A549 treated with RU486 at 1 μM for 4 hours (cell line): ENCODE measurements at places on chromosomes 6 and 20. TPM values are rescaled to one million over a fixed set of nuclear protein-coding genes. Genes with fewer than 3 reads are reported as not detected.

Gene TFAP2C
- total RNA-seq: 12.3 to 16.1 TPM (median 12.7 TPM) in 5 replicates

Gene PPP1R3D
- 1.4 to 2.8 TPM (median 2.6 TPM) in 5 replicates for total RNA-seq

Gene GCNT2
- 5.8 to 9.3 TPM (median 7.0 TPM) in 5 replicates for total RNA-seq

Gene VPS16
- 23.4 to 34.1 TPM (median 32.3 TPM) in 5 replicates for total RNA-seq

Gene UBE2C
- total RNA-seq: 226 to 288 TPM (median 250 TPM) in 5 replicates

Gene AFG1L
- 0.79 to 2.4 TPM (median 1.9 TPM) in 5 replicates for total RNA-seq

Gene SYNGAP1
- total RNA-seq: 3.5 to 7.9 TPM (median 4.8 TPM) in 5 replicates

Gene NRM
- 21.9 to 32.3 TPM (median 27.8 TPM) in 5 replicates for total RNA-seq

Gene VSX1
- 0.74 to 1.6 TPM (median 1.1 TPM) in 5 replicates for total RNA-seq

Gene MOXD1
- total RNA-seq: 1.5 to 2.6 TPM (median 1.8 TPM) in 5 replicates

Gene MAS1
- total RNA-seq: not detected in 5 replicates

Gene WFDC10B
- not detected in 5 replicates for total RNA-seq

Gene RSPH4A
- total RNA-seq: 0.15 to 0.39 TPM (median 0.18 TPM) in 5 replicates

Gene TPX2
- 99.8 to 120 TPM (median 109 TPM) in 5 replicates for total RNA-seq

Gene SNTA1
- 7.9 to 12.8 TPM (median 12.3 TPM) in 5 replicates for total RNA-seq

Gene ADAM33
- 0.06 TPM in 1 of 5 replicates, not detected in the others for total RNA-seq

Gene BEND6
- total RNA-seq: 0.53 to 1.6 TPM (median 0.88 TPM) in 5 replicates

Gene IL20RA
- 0.03 TPM in 1 of 5 replicates, not detected in the others for total RNA-seq

Gene EYA4
- 8.5 to 11.9 TPM (median 11.0 TPM) in 5 replicates for total RNA-seq

Gene SLC26A8
- total RNA-seq: not detected in 5 replicates

Gene SLC22A7
- total RNA-seq: not detected in 5 replicates

Gene LZTS3
- 2.1 to 3.2 TPM (median 2.7 TPM) in 5 replicates for total RNA-seq

Gene LAMA5
- 195 to 408 TPM (median 321 TPM) in 5 replicates for total RNA-seq

Gene HSPA1B
- 120 to 260 TPM (median 177 TPM) in 5 replicates for total RNA-seq

Gene SCRT2
- not detected in 5 replicates for total RNA-seq

Gene ARMH2
- not detected in 5 replicates for total RNA-seq

Gene TCF15
- not detected in 5 replicates for total RNA-seq
